CD4-positive, alpha-beta T cell treated with Interleukin-10 for 1 hour (primary cell): ENCODE measurements at places on chromosomes 2 and 18.

- DNase-seq: no peak
Observed at GRCh38 chr2:190970873-190971506, 43.0 kb downstream of the STAT1 start.

DNA sequence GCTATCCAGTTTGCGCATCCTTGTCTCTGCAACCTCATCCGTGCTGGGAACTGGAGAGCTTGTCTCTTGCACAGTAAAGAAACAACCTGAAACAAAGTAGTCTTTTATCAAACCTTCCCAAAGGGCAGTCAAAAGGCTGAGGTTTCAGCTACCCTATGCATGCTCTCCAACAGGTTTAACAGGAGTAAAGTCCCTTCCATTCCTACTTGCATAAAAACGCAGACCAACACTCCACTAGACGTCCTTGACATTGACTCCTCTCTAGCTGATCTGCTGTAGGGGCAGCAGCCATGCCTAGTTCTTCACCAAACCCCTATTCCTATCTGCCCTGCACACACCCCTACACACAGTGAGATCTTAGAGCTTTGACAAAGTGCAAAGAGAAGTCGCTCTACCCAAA lies 41.5 kb downstream of the L3MBTL4 start:
- no peak for DNase-seq

DNA sequence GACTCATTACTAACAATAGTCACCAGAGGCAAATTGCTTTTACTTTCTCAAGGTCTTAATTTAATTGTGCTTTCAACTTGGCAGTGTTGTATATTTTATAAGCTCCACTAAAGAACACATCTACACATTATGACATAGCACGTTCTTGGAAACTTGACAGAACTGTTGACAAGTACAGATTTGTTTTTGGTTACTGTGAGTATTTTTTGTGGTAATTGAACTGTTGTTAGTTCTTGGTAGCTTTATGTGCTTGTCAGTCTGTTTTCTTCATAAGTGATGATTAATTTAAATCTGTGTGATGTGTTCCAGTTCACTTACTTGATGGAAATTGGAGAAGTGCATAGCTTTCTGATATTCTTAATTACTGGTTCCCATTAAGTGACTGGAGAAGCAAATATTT lies 63.9 kb downstream of the COMMD1 start:
- no peak for DNase-seq

DNA sequence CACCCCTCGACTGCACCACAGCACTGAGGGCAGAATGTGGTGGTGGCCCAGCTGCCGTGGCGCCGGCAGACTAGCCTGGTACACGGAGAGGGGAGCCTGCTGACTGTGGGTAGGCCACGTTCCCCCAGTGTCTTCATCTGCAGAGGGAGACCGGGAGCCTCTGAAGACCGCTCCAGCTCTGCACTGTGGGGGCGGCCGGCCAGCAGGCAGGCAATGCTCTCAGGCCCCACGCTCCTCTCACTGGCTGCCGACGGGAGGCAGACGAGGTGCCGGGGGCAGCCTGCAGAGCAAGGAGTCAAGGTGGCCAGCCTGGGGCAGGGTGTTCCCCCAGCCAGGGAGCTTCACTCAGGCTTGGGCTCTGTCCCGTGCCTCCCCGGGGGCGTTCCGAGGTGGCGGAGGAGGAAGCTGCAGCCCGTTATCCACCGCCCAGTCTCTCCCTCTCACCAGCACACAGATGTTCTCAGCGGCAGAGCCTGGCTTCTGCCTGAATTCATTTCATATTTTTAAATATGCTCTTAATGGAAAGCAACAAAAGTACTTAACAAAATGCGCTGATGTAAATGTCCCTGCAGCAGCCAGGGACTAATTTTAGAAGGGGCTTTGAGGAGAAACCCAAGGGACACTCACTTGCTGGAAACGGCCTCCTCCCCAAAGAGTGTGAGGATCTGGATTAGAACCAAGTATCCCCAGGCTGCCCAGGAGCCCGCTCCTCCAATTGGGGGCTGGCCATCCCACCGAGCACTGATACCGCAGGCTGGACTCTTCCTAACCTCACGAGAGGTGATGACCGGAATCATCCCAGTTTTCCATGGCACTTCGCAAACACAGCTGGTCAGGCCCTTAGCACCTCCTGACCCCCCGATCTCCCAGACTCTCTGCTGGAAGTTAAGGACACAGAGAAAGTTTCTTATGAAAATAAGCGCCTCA lies 87.8 kb downstream of the HDAC4 start:
- no peak for DNase-seq

- DNase-seq: no peak
Observed at GRCh38 chr2:45224321-45224992, 215.2 kb upstream of the SIX2 start.

- no peak for DNase-seq
Observed at GRCh38 chr2:127636248-127637235, 9.4 kb upstream of the GPR17 start.

GRCh38 chr2:231191896-231192872 lies 6.2 kb upstream of the ARMC9 start:
- no peak for DNase-seq
